ENCODE measurements at places on chromosomes 2 and 18.
A peak's percentile ranks its signal among the peaks of the same experiment; 100 is the strongest.

DNA sequence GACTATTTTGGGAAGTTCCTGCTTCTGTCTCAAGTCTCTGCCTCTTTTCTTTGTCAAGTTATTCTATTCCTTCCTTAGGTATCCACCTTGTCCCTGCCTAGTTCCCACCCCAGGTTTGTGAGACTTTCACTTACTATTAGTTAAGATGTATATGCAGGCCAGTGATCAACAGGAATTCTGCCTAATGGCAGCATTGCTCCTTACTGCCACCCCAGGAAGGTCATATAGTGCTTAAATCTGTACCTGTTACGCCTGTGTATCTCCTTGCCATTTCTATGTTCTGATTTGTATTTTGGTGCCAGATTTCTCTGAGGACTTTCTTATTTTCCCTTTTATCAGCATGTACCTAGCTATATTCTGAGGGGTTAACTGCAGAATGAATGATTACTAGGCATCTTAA, 746.0 kb upstream of the TMEFF2 start:
- DNase-seq, result no peak

DNA sequence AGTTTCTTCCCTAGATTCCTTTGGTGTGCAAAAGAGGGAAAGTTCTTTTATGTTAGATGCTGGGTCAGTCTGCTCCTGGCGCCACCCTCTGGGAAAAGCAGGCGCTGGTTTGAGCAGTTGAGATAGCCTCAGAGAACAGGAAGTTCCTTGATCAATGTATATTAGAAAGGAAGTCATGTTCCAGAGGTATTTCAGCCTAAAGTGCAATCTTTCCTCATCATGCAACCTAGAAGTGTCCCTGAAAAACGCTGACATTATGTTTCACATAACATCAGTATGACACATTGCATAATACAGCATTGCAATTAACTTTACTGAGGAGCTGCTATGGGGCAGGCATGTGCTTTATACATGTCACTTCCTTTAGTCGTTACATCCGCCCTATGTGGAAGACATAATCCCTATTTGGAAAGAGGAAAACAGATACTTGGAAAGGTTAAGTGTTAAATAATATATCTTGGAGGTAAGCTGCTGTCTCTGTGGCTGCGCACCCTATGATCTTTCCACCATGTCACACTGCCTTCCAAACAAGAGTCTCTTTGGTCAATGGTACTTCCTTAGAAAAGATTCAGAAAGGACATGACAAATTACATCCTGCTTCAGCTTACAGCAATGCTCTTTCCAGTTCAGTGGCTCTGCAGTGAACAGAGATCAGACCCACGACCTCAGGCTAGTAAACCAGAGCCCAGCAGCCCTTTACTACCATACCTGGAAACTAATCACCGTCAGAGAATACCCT, 369.7 kb downstream of the RAD51AP2 start:
- DNase-seq, result no peak

GRCh38 chr2:116304328-116304727, 1510.2 kb upstream of the DDX18 start:
- DNase-seq, result no peak

DNA sequence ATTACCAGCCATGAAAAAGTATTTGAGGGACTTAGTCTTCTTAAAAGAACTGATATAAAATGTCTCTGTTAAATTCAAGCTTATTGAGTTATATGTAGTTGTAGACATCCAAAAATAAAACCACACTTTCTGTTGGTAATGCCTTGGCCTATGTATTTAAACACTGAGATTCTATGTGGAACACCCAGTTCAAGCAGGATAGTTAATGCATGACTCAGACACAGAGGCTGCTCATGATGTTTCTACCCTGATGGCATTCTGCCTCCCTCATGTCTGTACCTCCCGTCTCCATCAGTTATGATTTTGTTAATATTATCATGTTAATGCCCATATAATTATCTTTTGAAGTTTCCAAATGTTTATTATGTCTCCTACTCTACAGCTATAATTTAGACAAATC, 164.5 kb downstream of the XIRP2 start:
- DNase-seq, result peak; percentile 84

GRCh38 chr2:234289834-234290590, 206.9 kb downstream of the ARL4C start:
- peak; percentile 88 for DNase-seq

GRCh38 chr2:42860319-42861094, 68.1 kb upstream of the HAAO start:
- no peak for DNase-seq

DNA sequence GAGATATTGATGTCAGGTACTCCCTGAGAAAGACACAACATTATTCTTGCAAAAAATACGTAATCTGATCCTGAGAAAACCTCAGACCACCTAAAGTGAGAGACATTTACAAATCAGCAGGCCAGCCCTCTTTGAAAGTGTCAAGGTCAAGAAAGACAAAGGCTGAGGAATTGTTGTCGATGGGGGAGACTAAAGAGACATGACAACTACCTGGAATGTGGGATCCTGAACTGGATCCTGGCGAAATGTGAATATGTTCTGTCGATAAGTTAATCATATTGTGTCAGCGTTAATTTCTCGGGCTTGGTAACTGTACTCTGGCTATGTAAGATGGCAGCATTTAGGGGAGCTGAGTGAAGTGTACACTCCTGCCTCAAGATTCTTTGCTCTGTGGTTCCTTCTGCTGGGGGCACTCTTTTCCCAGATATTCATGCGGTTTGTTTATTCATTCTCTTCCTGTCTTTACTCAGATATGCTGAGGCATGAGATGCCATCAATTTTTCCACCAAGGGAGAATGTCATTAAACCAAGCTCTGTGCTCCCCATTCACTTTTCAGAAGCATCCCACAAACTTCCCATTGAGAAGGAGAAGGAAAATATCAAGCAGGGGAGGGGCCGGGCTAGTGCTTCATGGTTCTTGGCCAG, 154.9 kb downstream of the CAPN13 start:
- DNase-seq, result peak; percentile 47

DNA sequence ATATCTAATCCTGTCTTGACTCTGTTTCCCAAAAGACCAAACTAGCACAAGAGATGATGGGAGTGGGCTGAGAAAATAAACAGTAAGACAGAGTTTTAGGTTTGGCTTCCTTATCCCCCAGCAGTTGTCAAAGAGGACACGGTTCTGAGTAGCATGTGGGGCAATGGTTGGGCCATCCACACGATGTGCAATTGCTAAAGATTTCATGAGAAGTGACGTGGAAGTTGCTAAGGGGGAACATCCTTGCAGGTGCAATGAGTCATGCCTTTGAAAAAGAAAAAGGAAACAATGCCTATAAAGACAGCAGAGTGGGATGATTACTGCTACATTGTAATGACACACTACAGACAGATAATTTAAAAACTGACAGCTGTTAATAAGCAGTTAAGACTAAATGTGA, 1395.8 kb downstream of the LRP1B start:
- DNase-seq, result no peak

GRCh38 chr2:22822835-22823234, 562.1 kb upstream of the KLHL29 start:
- DNase-seq, result no peak

DNA sequence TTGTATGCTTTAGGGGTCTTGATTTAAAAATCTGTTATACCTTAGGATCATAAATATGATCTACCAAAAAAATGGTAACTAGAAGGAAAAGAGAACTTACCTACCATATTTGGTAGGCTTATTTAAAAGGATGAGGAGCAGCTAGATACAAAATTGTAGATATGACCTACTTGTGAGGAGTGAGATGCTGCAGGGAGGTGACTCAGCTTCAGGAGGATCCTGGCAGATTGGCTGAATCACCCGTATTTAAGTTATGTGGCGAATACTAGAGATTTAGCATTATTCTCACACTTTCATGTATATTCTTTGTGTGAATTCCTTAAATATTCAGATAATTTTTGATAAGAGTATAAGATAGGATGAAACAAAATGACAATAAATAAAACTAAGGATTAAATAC, 657.3 kb upstream of the LINC00305 start:
- DNase-seq, result no peak

- peak; percentile 22 for DNase-seq
Measured at GRCh38 chr2:232076736-232077135, 115.2 kb downstream of the DIS3L2 start.

Data from IMR-90 (cell line).